ENCODE measurements at places on chromosomes 11 and 22.

DNA sequence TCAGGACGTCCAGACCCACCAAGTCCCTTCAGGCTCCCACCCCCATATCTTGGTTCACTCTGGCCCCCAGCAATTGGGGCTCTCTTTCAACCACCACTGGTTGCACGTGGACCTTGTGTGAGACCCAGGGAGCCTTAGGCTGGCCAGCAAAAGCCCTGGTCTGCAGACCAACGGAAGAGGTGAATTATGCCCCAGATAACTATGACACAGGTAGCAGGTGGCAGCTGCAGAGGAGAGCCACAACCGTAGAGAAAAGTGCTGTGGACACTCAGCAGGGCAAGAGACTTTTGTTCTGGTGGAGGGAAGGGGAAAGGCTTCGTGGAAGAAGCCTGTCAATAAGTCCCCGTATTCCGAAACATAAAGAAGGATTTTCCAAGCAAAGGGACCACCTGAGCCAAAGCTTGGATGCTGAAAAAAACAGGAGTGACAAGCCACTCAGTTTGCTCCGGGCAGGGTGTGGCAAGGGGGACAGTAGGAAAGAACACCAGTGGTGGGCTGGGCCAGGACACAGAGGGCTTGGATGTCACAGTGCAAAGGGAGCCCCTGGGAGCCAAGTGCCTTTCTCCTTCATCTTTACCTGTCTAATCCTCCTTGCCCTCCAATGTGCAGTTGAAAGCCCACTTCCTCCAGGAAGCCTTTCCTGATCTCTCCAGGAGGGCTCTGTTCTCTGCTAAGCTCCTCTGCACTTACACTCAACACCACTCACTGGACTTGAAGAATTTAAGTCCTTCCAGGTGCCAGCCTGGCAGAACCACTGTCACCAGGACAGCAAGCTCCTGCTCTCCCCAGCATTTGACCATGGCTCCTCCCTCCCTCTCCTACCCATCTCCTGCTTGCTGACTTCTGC is 264.7 kb downstream of the BUD13 start:
- DNase-seq = no peak

DNA sequence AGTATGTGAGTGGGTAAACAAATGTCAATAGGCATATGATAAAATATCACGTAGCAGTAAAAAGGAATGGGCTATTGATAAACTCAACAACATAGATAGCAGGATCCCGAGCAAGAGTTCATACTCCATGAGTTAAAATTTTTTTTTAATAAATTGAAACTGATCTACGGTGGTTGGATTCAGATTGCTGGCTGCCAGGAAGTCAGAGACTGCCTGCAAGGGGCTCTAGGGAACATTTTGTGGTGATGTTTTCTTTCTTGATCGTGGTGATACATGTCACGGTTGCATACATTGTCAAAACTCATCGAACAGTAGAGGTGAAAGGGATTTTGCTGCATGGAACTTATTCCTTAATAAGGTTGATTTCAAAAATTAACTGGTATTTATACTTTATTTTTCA is 62.6 kb upstream of the WNT7B start:
- DNase-seq = no peak

DNA sequence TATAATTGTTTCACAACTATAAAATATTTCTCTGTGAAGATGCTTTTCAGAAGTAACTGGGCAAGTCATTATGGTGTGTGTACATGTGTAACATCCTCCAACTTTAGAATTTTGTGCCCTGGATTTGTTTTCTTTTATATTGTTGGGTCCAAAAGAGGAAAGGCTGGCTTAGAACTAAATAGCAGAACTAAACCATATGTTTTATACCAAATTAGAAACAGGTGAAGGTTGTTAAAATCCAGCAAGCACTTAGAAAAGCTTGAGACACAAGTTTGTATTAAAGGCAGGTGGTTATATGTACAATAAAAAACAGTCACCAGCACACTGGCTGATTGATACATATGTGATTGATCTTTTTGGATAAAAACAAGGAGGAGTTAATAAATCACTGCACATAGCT is 158.5 kb downstream of the WNT11 start:
- DNase-seq = no peak

GRCh38 chr11:126485986-126486635 is 130.6 kb downstream of the ST3GAL4 start:
- DNase-seq = no peak

DNA sequence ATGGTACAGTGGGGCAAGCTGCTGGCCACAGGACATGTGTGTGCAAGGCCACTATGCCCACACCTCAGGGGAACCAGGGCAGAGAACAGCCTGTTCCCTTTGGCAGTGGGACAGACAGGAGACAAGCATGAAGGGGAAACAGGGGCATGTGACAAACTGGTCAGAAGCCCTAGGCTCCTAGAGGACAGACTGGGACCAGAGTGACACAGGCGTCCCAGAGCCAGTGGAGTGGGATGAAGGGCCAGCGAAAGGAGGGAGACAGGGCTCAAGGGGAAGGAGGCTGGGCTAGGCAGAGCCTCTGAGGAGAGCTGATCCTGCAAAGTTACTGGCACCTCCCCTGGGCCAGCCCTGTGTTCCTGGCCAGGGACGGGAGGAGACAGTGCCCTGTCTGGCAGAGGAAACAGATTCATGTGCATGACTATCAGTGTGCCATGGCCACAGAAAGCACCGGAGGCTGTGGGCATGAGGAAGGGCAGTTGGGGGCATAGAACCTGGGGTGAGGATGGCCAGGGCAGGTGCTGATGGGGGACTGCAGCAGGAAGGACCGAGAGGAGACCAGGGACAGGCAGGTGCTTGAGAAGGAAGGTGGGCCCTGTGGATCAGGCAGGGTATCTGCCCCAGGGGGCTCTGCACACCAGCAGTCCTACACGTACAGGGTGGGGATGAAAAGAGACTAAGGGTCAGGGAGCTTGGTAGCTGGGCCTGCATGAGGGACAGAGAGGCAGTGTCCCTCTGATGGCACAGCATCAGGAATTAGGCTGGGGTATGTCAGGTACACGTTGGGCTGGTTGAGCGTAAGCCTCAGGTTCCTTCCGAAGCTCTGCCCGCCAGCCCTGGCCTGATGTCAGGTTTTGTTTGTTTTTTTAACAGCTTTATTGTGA is 9.8 kb downstream of the DERL3 start:
- DNase-seq = no peak

DNA sequence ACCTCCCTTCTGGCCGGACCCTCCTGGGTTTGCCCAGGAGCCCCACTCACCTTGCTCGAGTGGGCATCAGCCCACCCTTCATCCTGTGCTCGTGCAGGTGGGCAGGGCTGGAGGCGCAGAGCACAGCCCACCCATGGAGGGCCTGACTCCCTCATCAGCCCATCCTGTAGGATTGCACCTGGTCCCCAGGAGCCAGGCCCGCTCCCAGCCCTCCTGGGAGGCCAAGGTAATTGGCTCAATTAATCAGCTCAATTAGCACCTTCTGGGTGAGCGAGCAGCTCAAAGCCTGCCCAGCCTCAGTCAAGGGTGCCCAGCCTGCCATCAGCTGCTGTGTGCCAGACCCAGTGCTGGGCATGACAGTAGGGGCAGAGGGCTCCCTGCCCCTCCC is 58.1 kb upstream of the NECTIN1 start:
- no peak for DNase-seq

DNA sequence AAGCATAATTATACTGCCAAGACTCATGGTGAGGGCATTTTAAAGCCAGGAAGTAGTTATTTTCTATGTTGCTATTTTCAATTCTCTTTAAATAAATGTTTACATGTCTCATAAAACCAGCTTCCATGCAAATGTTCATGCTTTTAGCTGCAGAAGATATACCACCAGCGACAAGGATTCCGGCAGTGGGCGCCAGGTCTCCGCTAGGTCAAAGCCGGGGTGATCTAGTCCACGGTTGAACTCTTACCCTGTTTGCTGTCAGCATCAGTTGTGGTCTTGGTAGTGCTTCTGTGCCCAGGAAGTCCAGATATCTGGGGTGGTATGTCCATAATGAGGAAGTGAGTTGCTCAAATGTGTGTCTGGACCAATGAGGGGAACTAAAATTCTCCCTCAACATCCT is 265.7 kb downstream of the BRD1 start:
- DNase-seq = no peak

- no peak for DNase-seq
Observed at GRCh38 chr11:12019337-12019736, 10.9 kb upstream of the DKK3 start.

DNA sequence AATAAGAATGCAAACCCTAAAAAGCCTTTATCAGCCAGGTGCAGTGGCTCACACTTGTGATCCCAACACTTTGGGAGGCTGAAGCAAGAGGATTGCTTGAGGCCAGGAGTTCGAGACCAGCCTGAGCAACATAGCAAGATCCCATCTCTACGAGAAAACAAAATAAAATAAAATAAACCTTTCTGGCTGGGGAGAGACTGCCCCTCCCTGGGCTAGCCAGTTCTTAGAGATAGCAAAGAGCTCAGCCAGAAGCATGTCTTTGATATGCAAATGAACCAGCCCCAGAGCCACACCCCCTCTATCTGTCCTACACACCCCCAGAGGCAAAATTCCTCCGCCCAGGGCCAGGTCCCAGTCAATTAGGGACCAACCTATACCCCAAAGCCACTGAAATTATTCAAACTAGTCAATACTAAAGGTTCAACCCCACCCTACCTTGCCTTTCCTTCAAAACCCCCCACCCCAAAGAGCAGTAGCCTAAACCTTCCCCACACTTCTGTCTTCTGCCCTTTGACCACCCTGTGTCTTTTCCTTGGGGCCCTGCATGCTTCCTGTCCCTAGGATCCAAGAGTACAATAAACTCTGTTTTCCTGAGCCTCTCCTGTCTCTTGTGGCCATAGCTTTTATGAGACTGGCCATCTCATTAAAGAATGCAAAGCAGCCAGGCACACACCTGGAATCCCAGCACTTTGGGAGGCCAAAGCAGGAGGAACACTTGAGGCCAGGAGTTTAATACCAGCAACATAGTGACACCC is 37.3 kb upstream of the CXCR5 start:
- DNase-seq = no peak

GRCh38 chr11:63639199-63639832 is 25.1 kb upstream of the PLAAT3 start:
- no peak for DNase-seq

DNA sequence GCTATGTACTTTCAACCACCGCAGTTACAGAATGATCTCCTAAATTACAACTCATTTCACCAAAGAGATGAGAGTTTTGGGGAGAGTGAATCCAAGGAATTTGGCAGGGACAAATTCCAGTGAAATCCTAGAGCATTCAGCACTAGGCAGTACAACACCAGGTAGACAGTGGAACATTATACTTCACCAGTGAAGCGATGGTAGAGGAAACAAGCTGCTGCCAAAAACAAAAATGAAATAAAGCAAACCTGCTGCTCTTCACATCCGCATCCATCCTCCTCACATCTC is 16.9 kb downstream of the SMCO4 start:
- DNase-seq = no peak

DNA sequence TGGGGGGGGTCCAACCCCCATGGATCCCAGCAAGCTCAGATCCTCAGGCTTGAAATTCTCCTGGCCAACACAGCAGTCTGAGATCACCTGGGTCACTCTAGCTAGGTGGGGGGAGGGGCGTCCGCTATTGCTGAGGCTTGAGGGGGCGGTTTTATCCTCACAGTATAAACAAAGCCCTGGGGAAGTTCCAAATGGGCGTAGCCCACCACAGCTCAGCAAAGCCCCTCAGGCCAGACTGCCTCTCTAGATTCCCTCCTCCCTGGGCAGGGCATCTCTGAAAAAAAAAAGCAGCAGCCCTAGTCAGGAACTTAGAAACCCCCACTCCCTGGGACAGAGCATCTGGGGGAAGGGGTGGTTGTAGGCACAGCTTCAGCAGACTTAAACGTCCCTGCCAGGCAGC is 16.7 kb downstream of the TRPC6 start:
- DNase-seq = no peak

DNA sequence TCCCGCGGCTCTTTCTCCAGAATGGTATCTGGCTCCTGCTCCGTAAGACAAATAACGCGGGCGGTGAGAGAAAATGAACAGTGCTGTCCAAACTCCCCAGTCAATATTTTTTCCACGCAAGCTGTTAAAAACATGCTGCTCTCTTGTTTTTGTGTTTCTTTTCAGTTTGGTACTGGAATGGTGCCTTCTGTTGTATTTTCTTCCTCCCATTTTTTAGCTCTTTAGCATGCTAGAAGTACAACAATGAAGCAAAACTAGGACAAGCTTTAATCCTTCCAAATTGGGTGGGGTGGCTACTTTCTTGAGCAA is 599 bp upstream of the PPP2R1B start:
- no peak for DNase-seq

DNA sequence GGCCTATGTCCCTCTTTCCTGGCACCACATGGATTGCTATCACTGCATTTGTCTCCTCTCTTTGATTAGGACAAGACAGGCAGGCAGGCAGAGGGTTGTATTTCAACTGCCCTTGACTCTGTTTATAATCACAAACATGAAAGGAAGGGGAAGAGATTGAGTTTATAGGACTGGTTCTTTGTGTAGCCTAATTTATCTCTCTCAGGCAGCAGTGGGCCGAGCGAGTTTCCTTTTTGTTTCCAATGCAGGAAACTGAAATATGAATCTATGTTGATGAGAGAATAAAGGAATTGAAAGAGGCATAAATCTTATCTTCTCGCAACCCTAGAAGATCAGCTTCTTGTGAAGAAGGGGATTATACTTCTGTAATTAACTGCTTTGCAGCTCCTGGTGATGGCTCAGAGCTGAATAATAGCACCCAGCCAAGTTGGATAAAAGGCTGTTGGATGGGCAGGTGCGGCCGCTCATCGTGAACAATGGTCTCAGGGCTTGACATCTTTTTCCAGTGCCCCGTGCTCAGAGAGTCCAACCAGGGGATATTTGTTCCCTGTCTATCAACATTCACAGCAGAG is 80.6 kb upstream of the SYT13 start:
- no peak for DNase-seq

DNA sequence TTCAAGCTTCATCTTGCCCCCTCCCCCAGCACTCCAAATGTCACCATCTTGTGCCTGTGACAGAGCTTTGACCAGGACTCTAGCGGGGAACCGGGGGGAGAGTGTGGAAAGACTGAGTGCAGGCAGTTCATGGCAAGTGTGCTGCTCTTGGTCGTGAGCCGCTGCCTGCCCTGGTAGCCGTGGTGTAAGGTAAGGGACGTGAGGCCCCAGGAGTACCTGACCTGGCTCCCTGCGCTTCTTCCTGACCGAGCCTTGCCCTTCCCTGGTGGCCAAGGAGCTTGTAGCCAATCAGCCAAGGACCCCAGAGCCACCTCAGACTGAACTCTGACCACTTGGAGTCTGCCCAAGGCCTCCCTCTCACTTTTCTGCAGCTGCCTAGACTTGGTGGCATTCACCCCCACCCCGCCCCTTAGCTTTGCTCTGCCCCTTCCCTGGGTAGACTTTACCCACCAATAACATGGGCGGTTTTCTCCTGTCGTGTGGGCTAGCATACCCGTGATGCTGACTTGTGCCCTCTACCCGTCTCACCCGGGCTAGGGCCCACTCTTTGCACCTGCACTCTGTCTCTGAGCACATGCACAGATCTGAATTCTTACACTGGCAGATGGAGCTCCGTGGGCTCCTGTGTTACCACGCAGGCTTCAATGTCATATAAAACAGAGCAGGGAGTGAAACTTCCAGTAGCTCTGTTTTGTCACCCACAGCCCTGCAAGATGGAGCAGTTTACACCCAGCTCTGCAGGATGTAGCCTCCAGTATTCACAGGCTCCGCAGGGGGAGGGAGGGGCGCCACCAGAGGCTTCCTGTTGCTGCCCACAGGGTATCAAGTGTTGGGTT is 1.5 kb downstream of the DGKZ start:
- DNase-seq = no peak

Measured in fibroblast of skin of left quadriceps (primary cell).